ENCODE measurements at places on chromosomes 2 and 18. TPM values are rescaled to one million over a fixed set of nuclear protein-coding genes. Genes with fewer than 3 reads are reported as not detected.

Gene CD226
- total RNA-seq, result 0.17 TPM

Gene SPC25
- 98.4 TPM for total RNA-seq

Gene RTP5
- not detected for total RNA-seq

Gene SPHKAP
- total RNA-seq, result not detected

Gene SLC38A11
- not detected for total RNA-seq

Gene MBD5
- total RNA-seq, result 11.3 TPM

Gene TMEM163
- 0.43 TPM for total RNA-seq

Gene SERPINB4
- total RNA-seq, result not detected

Gene HOXD11
- 17.3 TPM for total RNA-seq

Gene MYL12A
- 1,578 TPM for total RNA-seq

Gene CROCC2
- not detected for total RNA-seq

Gene GAL3ST2
- total RNA-seq, result not detected

Gene PLCD4
- 6.9 TPM for total RNA-seq

Gene MDH1B
- total RNA-seq, result 9.2 TPM

Gene MARCO
- total RNA-seq, result not detected

Gene FSHR
- total RNA-seq, result not detected

Gene OST4
- total RNA-seq, result 334 TPM

Gene KIF1A
- 4.1 TPM for total RNA-seq

Gene GPR45
- not detected for total RNA-seq

Gene ANKAR
- 14.5 TPM for total RNA-seq

Gene NETO1
- total RNA-seq, result 19.6 TPM

Gene IER3IP1
- total RNA-seq, result 25.6 TPM

Gene GALNT3
- total RNA-seq, result not detected

Gene DSC1
- not detected for total RNA-seq

Gene UGT1A6
- 0.05 TPM for total RNA-seq

Gene SERPINB5
- total RNA-seq, result not detected

Gene TMEM17
- 3.7 TPM for total RNA-seq

Gene TRIM43
- total RNA-seq, result not detected

Gene VIT
- 3.4 TPM for total RNA-seq

Gene LYPD6B
- total RNA-seq, result not detected

Gene COMMD1
- 45.9 TPM for total RNA-seq

Gene ATG4B
- total RNA-seq, result 111 TPM

Gene SPOPL
- 30.9 TPM for total RNA-seq

Gene ZBTB7C
- total RNA-seq, result 3.4 TPM

Gene INHBB
- 0.16 TPM for total RNA-seq

Gene INPP1
- 9.8 TPM for total RNA-seq

Gene KCNG2
- total RNA-seq, result not detected

Gene MAPK4
- 0.07 TPM for total RNA-seq

Gene SLC14A1
- 1.6 TPM for total RNA-seq

Gene CFAP221
- total RNA-seq, result 0.57 TPM

Gene ASTL
- total RNA-seq, result not detected

Gene ATF2
- 43.1 TPM for total RNA-seq

Gene NYAP2
- total RNA-seq, result not detected

Gene ITGA6
- 121 TPM for total RNA-seq

Gene SGO2
- 24.2 TPM for total RNA-seq

Gene MERTK
- total RNA-seq, result 0.10 TPM

Gene DNER
- total RNA-seq, result 68.3 TPM

Gene PROC
- total RNA-seq, result 2.7 TPM

Gene MBOAT2
- total RNA-seq, result 44.0 TPM

Gene RBKS
- 2.2 TPM for total RNA-seq

Gene PDK1
- 9.4 TPM for total RNA-seq

Gene B3GNT7
- not detected for total RNA-seq

Gene VWC2L
- total RNA-seq, result not detected

Gene MRPS9
- 68.7 TPM for total RNA-seq

Gene LYPD1
- 28.6 TPM for total RNA-seq

Gene MBD1
- total RNA-seq, result 19.9 TPM

Gene TMEFF2
- total RNA-seq, result 15.2 TPM

Gene KLHL30
- total RNA-seq, result 6.3 TPM

Gene KLHL41
- not detected for total RNA-seq

Measured in A172 (cell line).